Hematopoietic multipotent progenitor cell treated with erythropoietin and hydrocortisone succinate and interleukin-3 and kit ligand, for 4 days (in vitro differentiated cells): ENCODE measurements at places on chromosomes 5 and 9.

DNA sequence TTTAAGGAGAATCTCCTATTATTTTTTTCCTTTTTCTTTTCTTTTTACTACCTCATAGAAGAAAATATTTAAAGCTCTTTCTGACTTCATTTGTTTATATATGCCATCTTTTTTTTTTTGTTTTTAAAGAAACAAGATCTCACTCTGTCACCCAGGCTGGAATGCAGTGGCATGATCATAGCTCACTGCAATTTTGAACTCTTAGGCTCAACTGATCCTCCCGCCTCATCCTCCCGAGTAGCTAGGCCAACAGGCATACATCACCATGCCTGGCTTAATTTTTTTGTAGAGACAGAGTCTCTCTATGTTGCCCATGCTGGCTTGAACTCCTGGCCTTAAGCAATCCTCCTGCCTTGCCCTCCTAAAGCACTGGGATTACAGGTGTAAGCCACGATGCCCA, 59.5 kb downstream of the LNPEP start:
- DNase-seq: no peak

- no peak for DNase-seq
These were observed 143.0 kb upstream of the ZNF608 start for GRCh38 chr5:124889486-124889825.

GRCh38 chr5:156359476-156359875, 32.5 kb downstream of the SGCD start:
- DNase-seq: no peak

DNA sequence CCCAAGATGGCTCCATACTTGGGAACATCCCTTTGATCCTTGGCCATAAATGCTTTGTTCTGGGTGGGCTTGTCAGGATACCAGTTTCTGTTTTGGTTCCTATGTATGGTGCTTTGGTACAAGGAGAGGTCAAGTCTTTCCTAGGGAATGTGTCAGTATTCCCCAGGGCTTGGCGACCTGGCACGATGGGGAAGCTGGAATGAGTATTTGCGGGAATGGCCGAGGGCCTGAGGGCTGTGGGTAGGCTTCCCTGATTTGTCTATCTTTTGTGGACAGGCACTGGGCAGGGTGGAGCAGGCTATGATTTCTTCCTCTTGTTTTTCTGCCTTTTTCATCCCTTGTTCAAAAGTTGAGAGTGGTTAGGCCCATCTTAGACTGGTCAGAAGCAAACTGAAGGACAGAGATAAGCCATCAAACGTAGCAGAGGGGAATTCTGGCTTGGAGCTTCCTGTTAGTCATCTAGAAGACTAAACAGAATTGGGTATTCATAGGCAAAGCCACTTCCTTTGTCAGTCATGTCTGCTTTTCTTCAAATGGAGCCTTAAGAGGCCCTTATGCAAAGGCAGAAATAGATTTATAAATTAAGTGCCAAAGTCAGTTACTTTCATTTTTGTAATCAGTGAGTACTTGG, 13.7 kb downstream of the DOCK2 start:
- DNase-seq: peak; percentile 78

DNA sequence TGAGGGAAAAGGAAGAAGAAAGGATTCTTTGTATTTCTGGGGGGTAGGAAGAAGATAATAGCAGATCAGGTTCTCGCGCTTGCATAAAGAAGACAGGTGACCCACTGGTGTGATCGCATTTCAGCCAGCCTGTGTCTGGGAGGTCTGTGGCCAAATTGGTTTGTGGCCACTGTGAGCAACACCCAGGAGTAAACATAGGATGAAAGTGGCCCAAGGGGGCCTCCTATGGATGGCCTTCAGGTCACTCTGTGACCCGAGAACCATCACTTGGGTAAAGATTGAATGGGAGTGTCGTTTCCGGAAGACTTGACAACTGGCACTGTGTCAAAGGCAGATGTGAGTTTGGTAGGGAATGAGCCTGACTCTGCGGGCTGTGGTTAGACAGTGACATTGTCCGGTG, 34.2 kb downstream of the RAI14 start:
- DNase-seq: no peak

DNA sequence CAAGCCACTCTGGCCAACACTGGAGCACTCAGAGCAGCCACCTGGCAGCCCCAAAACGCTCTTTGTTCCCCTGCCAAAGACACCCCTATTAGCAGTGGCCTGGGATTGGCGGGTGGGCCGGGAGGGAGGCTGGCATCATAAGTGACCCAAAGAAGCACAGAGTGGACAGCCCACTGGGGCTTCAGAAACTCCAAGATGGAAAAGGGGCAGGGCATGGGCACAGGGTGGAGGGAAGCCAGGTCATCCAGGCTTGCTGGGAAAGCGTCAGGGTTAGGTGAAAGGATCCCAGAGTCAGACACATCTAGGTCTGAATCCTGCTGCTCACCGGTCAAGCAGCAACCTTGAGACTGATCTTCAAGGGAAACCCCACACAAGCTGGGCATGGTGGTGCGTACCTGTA, 14.8 kb downstream of the EEIG1 start:
- DNase-seq: no peak

DNA sequence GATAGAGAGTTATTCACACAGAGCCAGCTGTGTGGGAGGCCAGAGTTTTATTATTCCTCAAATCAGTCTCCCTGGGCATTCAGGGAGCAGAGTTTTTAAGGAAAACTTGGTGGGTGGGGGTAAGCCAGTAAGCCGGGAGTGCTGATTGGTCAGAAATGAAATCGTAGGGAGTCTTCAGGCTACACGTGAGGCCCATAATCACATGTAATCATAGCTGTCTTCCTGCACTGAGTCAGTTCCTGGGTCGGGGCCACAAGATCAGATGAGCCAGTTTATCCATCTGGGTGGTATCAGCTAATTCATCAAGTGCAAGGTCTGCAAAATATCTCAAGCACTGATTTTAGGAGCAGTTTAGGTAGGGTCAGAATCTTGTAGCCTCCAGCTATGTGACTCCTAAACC, 10.8 kb upstream of the TTC39B start:
- DNase-seq: no peak

- no peak for DNase-seq
These were observed 73.0 kb upstream of the SNX2 start for GRCh38 chr5:122701640-122702523.

- no peak for DNase-seq
These were observed 175.5 kb upstream of the PAPPA start for GRCh38 chr9:115978091-115978490.

GRCh38 chr9:34459941-34460340, 1.3 kb downstream of the DNAI1 start:
- DNase-seq: no peak

DNA sequence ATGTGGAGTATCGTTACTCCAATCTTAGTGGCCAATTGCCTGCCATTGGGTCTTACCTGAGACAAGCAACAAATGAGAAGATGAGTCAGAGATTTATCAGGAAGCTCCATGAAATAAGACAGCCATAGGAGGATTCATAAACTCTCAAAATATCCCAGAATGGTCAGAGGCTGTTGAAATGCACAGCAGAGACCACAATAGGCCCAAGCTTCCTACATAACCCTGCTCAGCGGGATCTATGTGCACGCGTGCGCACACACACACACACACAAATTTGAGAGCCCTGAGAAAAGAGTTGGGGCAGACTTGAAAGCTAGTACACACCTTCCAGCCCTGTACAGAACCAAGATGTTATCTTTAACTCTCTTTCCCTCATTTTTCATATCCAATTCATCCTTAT, 9.8 kb downstream of the UIMC1 start:
- no peak for DNase-seq

DNA sequence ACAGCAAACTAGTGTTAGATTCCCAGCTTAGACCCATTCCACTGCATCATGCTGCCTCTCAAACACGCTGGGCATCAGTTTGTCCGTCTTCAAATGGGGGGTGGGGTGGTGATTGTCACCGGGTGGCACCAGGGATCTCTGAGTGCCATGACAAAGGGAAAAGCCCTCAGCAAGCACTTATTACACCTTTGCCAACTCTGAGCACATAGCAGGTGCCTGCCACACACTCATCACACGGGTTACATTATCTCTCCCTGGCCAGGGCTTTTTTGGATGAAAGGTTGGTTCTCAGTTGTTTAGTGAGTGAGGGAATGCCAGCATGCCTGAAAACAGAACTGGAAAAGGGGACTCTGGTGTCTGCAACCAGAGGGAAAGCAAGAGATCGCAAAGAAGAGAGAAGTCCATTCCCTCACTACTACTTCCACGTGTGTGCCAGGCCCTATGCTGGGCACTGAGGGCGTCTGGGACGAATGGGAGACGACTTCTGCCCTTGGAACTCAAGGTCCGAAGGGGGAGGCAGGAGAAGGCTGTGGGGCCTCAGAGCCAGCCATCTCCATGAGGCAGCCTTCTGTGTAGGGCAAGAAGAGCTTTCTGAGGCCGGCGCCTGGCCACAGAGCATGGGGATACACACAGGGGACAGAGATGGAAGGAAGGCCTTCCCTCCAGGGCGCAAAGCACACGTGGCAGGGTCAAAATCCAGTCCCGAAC, 48.9 kb downstream of the PAX5 start:
- no peak for DNase-seq

GRCh38 chr5:159310511-159310910, 19.8 kb downstream of the IL12B start:
- DNase-seq: peak; percentile 47

DNA sequence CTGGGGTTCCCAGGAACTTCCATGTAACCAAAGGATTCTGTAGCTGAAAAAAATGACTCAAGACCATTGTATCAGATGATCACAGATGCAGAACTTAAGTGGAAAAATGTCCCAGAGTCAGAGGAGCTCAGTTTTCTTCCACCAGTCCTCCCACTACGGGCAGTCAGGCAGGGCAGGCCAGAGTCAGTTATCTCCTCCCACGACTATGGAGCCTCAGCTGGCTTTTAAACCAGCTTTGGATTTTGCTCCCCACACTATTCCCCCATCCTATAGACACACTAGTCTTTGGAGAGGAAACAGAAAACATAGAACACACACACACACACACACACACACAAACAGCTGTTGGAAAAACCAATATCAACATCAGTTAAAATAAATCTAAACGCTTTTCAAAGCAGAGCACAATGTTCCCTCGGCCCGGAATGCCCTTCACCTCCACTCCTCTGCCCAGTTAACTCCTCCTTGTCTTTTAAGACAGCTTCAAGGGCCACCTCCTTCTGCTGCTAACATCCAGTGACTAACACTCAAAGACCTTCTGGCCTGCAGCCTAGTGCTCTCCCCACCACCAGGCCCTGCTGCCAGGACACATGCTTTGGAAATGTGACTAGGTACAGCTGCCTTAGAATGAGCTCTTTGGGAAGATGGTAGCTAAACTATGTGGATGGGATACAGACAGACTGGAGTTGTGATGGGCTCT, 56.8 kb downstream of the NIPAL4 start:
- DNase-seq: no peak

DNA sequence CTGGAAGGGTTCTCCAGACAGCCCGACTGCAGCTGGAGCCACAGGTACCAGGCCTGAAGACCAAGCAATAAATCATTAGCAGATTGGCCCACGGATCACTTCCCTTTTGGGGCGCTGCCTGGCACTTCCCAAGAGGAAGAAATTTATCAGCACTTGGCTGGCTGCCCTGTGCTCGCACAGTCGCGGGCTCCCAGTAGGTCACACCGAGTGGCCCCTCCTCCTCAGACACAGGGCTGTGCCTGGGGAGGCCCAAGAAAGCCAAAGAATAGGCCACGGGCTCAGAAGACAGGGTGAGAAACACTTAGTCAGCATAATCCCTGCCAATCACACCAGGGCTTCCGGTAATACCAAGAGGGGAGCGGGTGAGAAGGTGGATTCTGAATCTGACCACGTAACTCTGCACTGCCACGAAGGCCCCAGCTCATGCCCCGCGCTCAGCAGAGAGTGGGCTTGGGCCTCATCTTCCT, 115.7 kb upstream of the MSX2 start:
- DNase-seq: peak; percentile 70

- no peak for DNase-seq
These were observed 93.6 kb upstream of the TNC start for GRCh38 chr9:115211413-115212124.

GRCh38 chr9:18260521-18260920, 213.4 kb upstream of the ADAMTSL1 start:
- DNase-seq: peak; percentile 48

GRCh38 chr9:14645648-14646047, 47.6 kb downstream of the ZDHHC21 start:
- no peak for DNase-seq

DNA sequence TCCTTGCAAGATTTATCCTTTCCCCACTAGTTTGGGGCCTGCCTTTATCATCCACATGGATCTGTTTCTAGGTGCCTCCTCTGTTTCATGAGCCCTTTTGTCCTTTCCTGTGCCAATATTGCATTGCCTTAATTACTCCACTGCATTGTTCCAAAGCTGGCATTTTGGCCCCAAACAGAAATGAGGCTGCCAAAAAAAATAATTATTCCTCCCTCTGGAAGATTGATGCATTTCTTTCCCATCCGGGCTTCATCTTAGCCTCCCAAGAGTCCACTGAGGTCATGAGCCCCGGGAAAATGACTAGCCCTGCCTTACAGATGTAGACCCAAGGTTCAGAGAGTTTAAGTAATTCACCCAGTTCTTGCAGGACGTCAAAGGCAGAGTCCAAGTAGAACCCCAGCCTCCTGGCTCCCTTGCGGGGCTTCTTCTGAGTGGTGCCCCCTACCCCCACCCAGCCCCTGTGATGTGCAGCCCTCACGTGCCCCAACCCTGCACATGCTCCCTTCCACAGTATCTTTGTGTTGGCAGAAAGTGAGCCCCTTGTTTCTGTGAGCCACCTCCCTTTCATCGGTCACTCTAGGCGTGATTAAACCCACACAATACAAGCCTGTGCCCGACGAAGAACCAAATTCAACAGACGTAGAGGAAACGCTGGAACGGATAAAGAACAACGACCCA, 62.1 kb downstream of the TMOD1 start:
- no peak for DNase-seq

GRCh38 chr5:89440670-89441069, 557.7 kb upstream of the MEF2C start:
- DNase-seq: no peak

DNA sequence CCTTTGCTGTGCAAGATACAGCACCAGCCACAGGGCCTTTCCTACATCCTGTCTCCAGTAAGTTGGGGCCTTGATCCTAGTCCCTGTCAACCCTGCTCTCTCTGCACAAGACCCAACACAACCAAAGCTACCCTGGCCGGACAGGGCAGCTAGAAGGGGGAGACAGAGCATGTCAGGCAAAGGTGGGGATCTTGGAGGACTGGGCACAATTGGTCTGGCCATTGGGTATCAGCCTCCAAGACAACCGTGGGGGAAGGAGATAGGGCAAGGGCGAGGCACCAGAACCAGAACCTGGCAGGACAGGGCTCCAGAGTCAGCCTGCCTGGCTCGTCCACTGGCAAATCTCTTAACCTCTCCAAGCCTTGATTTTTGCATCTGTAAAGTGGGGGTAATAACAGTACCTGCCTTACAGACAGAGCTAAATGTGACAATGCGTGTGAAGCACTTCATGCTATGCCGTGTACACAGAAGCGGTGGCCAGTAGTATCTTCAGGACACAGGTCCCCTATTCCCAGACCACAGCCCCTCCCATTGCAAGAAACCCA, 51.6 kb upstream of the CDKN2AIPNL start:
- DNase-seq: no peak

- no peak for DNase-seq
These were observed 112.5 kb upstream of the SLIT3 start for GRCh38 chr5:169413416-169413815.
